Neural crest cell (in vitro differentiated cells): ENCODE measurements at places on chromosomes 2 and 18.

DNA sequence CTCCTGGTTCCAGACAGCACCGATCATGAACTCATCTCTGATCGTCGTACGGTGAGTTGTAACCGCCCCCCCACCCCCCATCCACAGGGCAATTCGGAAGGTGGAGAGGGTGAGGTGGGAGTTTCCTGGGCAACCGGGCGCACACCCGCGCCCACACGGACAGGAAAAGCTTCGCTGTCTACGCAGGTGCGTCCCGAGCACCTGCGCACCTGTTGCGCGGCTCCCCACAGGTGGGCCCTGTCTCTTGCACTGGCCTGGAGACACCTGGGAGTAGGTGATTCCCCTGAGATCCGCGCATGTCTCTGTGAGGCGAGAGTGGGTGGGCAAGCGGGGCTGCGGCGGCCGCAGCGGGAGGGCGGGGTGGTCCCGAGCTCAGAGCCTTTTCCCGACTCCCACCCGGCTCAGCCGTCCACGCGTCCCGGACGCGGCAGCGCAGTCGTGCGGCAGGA is 459 bp upstream of the ATP6V1C2 start:
- no peak for DNase-seq

- DNase-seq = no peak
Observed at GRCh38 chr2:163572850-163573249, 163.0 kb downstream of the FIGN start.

DNA sequence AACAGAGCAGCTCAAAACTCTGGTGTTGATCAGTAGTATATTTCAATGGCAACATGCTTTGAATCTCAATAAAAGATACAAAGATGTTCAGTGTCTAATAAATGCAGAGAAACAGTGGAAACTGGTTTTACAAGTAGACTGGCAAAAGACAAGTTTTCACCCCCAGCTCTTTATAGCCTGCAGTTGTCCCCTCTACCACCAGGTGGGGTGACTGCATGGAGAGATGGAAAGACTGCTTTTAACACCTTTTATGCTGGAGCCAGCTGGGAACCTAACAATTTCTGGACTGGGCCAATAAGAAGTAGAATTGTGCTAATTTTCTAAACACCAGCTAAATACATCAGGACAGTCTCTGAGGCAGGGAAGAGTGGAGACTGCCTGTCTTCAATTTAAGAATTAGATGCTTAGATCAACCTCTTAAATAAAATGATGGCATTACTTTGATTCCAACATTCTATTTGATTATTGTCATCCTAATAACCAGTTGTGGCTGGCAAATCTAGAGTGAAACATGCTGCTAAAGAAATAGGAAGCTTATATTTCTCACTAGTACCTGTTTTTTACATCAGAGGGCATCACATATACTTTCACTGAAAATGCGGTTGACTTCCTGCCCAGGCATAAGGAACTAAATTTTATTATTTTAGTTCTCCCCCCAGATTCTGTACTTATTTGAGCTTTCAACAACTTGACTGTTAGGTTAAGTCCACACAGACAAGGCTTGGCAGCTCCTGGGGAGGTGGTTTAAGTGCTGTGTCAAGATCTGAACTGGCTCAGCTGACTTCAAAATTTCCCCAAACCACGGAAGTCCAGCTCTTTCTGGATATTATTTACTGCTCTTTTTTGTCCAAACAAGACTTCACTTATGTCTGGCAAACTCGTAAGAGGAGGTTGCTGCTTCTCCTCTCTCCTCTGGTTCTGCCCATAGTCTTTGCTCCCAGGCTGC is 140.5 kb downstream of the TPGS2 start:
- peak; percentile 70 for DNase-seq

DNA sequence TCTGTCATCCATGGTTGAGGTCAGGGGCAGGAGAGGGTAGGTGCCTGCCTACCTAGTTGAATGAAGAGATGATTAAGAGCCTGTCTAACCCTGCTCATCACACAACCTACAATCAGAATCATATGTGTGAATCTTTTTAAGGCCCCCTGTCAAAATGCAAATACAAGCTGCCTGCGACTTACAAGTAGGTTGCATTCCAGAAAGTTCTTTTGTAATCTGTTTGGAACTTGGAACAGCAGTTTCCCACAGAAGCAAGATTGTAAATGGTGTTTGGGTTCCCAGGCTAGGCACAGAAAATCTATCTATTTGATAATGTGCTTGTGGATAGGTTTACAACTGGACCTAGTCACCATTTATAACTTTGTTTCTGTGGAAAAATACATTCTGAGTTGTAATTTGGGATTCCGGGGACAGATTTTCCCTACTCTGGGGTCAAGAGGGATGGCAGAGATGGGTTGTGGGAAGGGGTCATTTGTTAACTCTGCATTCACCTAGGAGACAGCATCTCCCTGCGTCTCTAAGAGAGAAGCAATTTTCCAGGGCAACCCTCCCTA is 4.4 kb downstream of the LIPG start:
- no peak for DNase-seq

GRCh38 chr2:200383380-200384110 is 77.1 kb downstream of the SPATS2L start:
- DNase-seq = no peak
